Sciatic nerve (tissue), 2 donors: ENCODE measurements at places on chromosomes 5 and 9.

GRCh38 chr9:112274600-112274999 is 58.8 kb downstream of the PTBP3 start:
- no peak for DNase-seq

DNA sequence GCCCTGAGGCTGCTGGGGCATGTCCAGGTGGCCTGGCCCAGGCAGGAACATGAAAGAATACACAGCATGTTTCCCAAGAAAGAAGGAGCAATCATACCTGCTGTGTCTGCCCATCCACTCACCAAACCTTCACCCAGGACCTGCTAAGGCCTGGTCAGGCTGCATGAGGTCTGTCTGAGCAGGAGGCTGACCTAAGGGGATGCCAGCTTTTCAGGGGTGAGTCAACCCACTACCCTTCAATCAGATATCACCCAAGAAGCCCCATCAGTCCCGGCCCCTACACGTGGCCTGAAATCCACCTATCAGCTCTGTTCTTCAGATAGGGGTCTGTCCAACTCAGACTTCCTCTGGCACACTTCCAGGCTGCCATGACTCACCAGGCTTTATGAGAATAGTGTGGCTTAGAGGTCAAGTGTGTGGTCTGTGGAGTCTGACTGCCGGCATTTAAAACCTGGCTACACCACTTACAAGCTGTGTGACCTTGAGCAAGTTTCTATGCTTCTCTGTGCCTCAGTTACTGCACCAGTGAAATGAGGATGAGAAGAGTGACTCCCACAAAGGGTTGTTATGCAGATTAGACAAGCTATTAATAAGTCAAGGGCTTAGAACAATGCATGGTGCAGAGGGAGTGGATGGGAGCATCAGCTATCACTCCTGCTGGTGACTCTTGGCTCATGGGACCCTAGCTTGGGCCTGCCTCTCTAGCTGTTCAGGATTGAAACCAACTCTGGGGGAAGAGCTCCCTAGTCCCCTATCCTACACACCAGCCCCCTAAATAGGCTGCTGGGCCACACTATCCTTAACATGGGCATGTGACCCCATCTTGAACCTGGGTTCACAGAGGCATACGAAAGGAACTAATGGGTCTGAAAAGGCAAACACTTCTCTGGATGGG is 130.3 kb downstream of the PAX5 start:
- DNase-seq, result no peak

- no peak for DNase-seq
Observed at GRCh38 chr5:14118551-14119320, 24.4 kb upstream of the TRIO start.

- DNase-seq, result no peak
Observed at GRCh38 chr5:169795338-169795737, 158.3 kb downstream of the DOCK2 start.

DNA sequence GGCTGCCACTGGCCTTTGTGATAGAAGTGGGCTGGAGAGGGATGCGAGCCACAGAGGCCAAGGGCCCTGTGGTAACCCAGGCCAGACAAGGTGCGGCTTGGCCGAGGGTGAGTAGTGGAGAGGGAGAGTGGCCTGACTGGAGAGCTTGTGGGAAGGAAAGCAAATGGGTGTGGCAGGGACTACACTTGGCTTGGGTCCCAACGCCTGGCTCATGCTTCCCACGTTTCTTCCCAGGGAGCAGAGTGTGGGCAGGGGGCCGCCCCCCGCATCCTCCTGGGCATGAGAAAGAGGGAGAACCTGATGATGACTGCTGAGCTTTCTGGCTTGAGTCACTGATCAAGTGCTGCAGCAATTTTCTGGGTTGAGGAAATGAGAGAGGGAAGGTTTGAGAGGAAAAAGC is 95.7 kb downstream of the ANKH start:
- peak; percentile 64 for DNase-seq

- no peak for DNase-seq
Observed at GRCh38 chr5:172953776-172954675, 5.2 kb upstream of the RPL26L1 start.

GRCh38 chr5:154737667-154738320 is 17.4 kb upstream of the LARP1 start:
- no peak for DNase-seq

GRCh38 chr5:110064603-110065268 is 375.0 kb downstream of the MAN2A1 start:
- DNase-seq, result no peak

DNA sequence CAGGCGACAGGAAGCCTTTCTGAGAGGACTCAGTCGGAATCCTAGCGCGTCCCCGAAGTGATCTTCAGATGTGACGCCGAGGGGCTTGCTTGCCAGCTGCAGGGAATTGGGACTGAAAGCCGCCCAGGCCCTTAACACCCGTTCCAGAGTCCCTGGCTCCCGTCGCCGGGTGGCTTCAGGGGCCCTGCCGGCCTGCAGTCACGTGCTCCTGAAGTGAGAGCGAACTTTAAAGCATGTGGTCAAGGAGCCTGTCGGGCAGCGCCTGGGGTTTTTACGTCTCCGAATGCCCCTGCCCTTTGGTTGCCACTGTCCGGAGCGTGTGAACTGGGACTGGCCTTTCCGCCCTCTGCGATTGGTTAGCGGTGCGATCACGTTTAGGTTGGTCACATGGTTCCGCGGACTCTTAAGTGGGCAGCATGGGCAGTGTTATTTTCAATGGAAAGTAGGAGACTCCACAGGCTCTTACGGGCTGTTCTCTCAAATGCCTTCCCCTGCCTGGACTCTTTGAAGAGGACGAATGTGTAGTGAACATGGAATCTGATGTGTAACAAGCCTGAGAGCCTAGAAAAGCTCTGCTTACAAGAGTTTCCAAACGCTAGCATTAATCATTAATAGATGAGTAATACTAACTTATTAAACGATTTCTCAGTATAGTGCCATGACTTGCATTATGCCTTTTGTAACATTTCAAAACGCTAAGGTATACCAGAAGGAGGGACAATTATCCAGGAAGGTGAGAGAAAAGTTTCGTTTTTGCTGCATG is 1.9 kb downstream of the VLDLR start:
- DNase-seq, result peak; percentile 65

DNA sequence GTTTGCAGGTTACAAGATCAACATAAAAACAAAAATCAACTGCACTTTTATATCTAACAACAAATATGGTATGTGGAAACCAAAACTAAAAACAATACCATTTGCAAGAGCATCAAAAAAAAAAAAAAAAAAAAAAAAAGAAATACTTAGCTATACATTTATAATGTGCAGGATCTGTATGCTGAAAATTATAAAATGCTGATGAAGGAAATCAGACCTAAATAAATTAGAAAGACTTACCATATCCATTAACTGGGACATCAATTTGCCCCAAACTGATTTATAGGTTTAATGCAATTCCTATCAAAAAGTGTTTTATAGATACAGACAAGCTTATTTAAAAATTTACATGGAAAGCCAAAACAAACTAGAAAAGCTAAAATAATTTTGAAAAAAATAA is 60.4 kb upstream of the OTP start:
- no peak for DNase-seq

GRCh38 chr5:172276214-172276613 is 7.3 kb downstream of the UBTD2 start:
- DNase-seq, result no peak

GRCh38 chr9:120413121-120414048 is 166.6 kb downstream of the CDK5RAP2 start:
- no peak for DNase-seq

GRCh38 chr9:91825422-91825821 is 124.6 kb downstream of the ROR2 start:
- DNase-seq, result no peak

- no peak for DNase-seq
Observed at GRCh38 chr5:36363101-36363500, 61.4 kb upstream of the RANBP3L start.

GRCh38 chr5:98308960-98309359 is 464.5 kb upstream of the RGMB start:
- no peak for DNase-seq

DNA sequence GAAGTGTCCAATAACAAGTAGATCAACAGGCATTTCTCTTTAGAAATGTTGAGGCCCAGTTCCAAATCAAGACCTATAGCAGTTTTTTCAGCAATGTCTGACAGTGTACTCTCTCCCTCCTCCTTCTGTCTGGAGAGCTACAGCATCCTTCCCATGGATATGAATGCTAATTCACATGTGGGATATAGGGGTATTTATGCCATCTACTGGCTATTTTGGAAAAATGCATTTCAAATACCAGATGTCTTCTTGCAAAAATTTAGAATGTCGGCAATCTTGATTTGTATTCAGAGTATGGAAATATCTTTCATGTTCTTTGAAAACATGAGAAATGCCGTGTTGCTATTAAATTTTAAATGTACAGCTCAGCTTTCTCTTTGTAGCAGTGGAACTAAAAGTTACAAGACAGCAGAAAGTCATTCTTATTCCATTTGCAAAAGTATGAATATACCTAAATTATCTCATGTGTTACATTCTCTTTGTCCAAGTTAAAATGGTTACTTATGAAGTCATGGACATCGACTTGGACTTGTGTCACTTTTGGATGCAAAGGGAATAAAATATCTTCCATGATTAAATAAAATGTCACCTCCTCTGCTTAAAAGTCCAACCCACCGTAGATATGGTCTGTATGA is 647.8 kb downstream of the TAF11L14 start:
- DNase-seq, result no peak

DNA sequence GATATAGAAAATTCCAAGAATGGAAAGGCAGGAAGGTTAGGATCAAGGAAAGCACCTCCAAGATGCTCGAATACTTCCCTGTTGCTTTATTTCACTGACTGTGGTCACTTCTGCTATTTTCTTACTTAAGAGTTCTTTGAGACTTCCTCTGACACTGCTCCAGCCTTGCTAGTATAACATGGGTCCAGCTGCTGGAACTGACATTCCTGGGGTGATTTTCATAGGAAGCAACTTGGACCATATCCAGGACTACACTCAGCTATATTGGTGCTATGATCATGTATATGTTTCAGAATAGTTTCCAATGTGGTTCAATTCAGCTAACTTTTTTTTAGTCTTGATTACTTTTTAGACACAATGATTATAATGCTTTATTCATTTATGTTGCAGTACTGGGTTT is 81.6 kb upstream of the CKMT2 start:
- DNase-seq, result no peak

- no peak for DNase-seq
Observed at GRCh38 chr5:39187831-39188731, 31.3 kb downstream of the FYB1 start.

- no peak for DNase-seq
Observed at GRCh38 chr5:7214906-7215416, 181.0 kb upstream of the ADCY2 start.

DNA sequence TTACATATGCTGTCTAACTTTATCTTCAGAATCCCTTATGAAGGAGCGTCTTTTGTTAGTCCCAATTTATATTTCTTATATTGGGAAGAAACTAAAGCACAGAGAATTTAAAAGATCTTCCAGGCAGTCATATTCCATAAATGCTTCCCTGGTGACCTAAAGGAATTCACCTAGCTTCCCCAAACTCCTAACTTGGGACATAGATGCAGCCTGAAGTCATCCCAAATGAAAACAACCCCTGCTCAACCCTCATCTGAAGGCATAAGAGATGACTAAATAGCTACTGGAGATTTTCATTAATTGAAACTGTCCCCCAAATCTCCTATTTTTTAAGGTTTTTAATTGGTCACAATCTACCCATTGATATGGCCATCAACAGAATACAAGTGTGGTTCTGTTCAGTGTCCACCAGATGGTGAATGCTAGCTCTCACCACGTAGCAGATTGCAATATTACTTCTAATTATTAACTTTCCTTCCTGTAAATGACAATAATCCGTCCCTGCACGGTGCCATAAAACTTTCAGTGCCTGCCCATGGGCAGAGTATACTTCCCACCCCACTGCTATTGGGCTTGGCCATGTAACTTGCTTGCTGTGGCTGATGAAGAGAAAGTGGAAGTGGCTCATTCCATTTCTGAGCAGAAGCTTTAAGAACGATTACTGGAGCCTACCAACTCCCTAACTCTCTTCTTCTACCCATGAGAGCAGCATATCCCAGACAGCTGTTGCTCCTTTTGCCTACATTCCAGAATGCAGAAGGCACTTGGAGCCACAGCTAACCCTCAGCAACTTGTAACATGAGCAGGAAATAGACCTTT is 18.7 kb downstream of the PRUNE2 start:
- no peak for DNase-seq

GRCh38 chr5:117255211-117256027 is 680.8 kb upstream of the SEMA6A start:
- no peak for DNase-seq

DNA sequence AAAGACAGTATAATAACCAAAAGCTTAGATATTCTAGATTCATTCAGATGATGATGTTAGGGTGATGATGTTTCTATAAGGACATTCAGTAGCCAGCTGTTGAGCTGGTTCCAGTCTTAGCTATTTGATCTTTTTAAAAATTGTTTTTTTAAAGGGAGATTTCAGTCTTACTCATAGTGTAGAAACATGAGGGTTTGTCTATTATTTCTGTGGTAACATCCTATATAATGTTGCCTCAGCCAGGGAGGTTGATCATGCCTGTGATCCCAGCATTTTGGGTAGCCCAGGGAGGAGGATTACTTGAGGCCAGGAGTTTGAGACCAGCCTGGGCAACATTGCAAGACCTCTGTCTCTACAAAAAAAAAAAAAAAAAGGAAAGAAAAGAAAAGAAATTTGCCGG is 167.8 kb downstream of the DOCK2 start:
- DNase-seq, result no peak

DNA sequence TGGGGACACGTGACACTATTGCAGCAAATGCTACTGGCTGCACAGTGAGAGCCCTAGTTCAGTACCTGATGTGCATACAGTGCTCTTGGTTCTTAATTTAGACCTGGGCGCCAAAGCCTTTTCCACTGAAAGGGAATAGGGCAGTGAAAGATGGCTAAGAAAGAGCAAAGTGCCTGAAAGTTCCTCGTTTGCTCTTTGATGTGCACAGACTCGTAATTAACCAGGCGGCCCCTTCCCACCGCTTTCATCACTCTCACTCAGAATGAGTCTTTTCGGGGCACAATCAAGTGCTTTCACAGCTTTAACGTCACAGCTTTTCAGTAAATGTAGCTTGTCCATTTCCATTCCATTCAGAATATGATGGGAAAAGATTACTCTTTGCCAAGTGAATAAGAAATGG is 116.6 kb upstream of the ADRA1B start:
- DNase-seq, result no peak

DNA sequence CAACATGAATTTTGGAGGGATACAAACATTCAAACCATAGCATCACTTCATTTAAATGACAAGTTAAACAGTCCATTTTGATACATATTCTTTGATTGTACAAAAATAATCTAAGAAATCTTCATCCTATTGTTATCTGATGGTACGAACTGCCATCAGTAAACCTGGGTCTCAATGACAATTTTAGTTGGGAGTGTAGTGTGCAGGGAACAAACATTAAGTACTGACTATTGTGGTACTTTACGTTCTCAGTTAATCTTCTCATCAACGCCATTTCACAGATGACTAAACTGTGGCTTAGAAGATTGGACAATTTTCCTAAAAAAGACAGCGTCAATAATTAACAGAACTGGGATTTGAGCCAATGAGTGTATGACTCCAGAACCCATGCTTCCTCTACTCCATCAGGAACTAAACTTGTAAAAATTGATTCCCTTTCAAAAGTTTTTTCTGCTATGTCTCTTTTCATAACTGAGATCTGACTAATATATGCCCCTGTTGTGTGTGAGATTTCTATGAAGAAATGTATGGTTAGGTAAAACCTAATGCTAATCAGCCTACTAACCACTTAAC is 21.1 kb downstream of the TNPO1 start:
- DNase-seq, result no peak
